ENCODE measurements at places on chromosomes 2 and 18.
A peak's percentile ranks its signal among the peaks of the same experiment; 100 is the strongest.

- DNase-seq: no peak
Observed at GRCh38 chr2:215320679-215321078, 8.8 kb downstream of the ATIC start.

DNA sequence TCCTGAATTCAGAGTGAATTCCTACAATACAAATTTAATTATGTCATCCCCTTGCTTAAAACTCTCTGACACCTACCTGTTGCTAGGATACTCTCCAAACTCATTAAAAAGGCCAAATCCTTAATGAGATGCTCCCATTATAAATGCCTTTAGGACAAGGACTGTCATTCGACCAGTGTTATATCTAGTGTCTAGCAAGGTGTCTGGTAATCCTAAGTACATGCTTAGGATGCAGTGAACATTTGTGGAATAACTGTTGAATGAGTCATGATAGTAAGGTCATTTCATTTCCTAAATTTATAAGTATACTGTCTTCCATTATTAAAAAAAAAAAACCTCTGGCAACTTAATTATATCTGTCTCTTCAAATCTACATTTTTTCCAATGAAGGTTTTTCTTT, 588.9 kb upstream of the NRXN1 start:
- no peak for DNase-seq

GRCh38 chr2:25954199-25954752, 28.0 kb downstream of the KIF3C start:
- DNase-seq: no peak

- DNase-seq: no peak
Observed at GRCh38 chr2:63484901-63485300, 103.4 kb downstream of the WDPCP start.

- no peak for DNase-seq
Observed at GRCh38 chr2:3536682-3537632, 17.6 kb upstream of the ADI1 start.

- DNase-seq: no peak
Observed at GRCh38 chr2:20421988-20422370, 24.9 kb upstream of the RHOB start.

- DNase-seq: no peak
Observed at GRCh38 chr18:35138773-35139172, 97.6 kb downstream of the MAPRE2 start.

DNA sequence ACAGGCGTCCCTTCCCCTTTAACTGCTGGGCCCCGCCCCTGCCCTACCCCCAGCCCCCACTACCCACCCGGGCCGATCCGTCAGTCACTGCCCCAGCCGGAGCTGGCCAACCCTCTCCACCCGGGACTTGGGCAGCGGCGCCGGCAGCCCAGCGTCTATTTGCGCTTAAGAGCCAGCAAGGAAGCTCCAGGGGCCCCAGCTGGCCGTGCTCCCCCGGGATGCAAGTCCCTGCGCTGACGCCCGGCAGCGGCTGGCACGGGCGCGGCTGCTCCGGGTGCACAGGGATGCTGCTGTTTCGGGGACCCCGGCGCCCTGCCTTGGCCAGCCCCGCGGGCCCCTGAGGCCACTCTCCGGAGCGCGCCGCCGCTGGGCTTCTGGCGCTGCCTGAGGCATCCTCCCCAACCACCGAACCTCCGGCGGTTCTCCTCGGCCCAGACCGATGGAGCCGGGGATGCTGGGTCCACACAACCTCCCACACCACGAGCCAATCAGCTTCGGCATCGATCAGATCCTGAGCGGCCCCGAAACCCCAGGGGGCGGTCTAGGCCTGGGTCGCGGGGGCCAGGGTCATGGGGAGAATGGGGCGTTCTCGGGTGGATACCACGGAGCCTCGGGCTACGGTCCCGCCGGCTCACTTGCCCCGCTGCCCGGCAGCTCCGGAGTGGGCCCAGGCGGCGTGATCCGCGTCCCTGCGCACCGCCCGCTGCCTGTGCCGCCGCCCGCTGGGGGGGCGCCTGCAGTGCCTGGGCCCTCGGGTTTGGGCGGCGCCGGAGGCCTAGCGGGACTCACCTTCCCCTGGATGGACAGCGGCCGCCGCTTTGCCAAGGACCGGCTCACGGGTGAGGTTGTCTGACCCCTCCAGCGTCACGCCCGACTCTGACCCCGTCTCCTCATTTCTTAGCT, at the start of gene TLX2:
TLX2 (plus strand) TSS at position 83 of the 903 bp plus-strand sequence; CDS start at position 440, 357 bp downstream.
- DNase-seq: peak; percentile 18

GRCh38 chr18:21820033-21820810, 79.6 kb downstream of the MIB1 start:
- DNase-seq: no peak

- peak; percentile 2 for DNase-seq
Observed at GRCh38 chr2:163132850-163133249, 294.3 kb upstream of the KCNH7 start.

DNA sequence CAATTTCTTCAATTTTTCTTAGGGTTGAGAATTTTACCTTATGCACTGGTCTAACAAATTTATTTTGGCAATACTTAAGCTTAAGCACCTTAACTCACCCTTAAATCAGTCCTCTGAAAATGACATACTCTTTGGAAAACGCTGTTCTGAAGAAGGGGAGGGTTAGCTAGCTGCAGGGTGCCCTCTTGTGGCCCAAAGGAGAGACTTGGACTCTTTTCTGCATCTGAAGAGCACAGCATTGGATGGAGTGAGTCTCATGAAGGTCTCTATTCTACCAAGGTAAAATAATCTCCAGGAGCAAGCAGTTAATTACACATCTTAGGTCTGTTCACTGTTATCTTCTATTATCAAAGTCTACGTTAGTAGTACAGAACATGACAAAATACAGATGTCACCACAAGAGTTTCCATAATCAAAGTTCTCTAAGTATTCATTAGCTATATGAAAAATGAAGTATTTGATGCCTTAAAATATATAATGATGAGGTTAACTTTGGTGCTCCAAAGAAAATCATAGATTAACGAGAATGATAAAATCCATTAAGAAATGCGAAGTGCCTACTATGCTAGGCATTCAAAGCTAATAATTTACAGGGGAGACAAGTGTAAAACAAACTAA, 24.4 kb downstream of the PUM2 start:
- peak; percentile 11 for DNase-seq

DNA sequence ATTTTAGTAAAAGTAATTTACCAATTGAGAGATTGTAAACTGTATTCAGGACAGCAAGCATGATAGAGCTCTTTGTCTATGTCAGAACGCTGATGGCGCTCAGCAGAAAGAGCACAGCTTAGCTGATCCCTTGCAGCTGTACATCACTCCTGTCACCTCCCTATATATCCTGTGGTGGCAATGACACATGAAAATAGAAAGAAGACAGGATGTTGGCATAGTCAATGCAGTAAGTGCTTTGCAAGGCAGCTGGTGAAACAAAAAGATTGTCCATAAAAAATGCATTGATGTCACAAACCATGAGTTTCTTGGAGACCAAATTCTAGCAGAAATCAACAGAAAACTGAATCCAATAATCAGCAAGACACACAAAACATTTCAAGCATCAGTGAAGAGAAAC, 221.5 kb downstream of the RIT2 start:
- no peak for DNase-seq

- no peak for DNase-seq
Observed at GRCh38 chr2:144645083-144645778, 125.3 kb upstream of the ZEB2 start.

- no peak for DNase-seq
Observed at GRCh38 chr18:32200766-32201165, 10.9 kb downstream of the MEP1B start.

DNA sequence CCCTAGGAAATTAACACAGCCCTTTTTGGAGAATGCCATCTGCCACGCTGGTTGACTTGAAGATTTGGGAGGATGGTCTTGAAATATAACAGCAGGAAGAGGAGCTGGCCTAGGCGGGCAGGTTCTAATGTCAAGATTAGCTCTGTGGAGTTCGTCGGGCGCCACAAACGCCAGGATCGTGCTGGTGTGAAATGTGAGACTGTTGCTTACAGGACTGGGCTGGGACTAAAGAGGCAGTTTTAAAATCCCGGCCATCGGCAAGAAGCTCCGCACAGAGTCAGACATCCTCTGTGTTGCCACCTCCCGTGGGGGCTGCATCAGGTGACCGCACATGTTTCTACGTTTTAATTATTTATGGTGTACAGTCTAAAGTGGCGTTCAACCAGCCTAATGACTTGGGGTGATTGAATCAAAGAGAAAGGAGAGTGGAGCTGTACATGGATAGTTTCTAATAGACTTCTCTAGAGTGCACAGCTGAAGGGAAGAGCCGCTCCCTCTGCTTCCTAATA, 99.4 kb upstream of the BCL11A start:
- DNase-seq: no peak

DNA sequence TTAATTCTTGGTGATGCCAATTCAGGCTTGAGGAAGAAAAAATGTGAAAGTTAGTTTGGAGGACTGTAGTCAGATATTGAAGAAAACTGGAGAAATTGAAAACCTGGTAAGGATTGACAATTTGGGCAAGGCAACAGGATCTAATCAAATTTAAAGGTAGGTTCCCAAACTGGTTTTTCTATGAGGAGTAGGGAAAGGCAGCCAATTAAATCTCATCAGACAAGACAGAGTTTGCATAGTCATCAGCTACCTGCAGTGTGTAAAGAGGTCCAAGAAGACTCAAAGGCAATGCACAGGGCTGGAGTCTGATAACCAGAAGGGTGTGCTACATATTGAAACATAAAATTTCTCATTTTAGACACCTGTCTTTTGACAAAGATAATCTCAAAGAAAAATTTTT, 16.0 kb upstream of the CAB39 start:
- DNase-seq: no peak

- DNase-seq: no peak
Observed at GRCh38 chr2:168116448-168116847, 130.9 kb downstream of the STK39 start.

- DNase-seq: no peak
Observed at GRCh38 chr2:18445433-18446320, 114.8 kb downstream of the RDH14 start.

DNA sequence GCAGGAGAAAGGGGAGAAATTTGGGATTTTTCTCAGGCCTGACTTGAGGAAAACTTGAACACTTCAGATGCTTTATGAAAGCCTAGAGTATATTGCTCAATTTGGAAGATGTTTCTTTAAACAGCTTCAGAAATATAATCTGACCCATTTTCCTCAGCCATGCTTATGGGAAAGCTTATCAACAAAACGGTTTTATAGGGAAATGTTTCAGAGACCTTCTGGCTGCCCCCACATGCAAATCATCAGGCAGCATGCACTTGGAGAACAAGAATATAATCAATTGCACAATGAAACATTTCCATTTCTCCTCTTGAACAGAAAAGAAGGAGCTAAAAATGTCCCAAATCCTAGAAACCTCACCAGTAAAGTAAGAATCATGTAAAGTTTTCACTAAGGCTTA, 411.2 kb upstream of the ETAA1 start:
- no peak for DNase-seq

GRCh38 chr2:30732876-30733275, 74.4 kb downstream of the CAPN13 start:
- no peak for DNase-seq

GRCh38 chr2:237725661-237726060, 72.9 kb upstream of the RBM44 start:
- no peak for DNase-seq
